ENCODE measurements at places on chromosomes 11 and 22.

- no peak for DNase-seq
Measured at GRCh38 chr22:29089507-29089906, 16.7 kb downstream of the KREMEN1 start.

DNA sequence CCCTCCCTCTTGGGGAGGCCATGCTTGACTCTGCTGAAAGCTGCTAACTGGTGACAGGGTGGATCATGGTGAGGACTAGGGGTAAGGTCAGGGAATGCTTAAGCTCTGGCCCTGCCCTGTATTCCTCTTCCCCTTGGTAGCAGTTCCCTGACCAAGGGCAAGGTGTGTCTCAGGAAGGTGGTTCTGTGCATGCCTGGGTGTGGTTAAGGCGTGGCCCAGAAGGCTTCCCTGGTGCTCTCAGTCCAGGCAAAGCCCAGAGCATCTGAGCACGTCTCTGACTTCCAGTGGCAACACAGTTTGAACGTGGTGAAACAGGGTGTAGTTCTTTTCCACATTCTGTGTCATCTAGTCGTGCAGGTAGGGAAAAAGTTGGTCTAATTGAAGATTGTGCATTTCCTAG lies 53.1 kb upstream of the HORMAD2 start:
- DNase-seq, result no peak

GRCh38 chr11:60566776-60567175 lies 51.6 kb downstream of the MS4A13 start:
- DNase-seq, result no peak

DNA sequence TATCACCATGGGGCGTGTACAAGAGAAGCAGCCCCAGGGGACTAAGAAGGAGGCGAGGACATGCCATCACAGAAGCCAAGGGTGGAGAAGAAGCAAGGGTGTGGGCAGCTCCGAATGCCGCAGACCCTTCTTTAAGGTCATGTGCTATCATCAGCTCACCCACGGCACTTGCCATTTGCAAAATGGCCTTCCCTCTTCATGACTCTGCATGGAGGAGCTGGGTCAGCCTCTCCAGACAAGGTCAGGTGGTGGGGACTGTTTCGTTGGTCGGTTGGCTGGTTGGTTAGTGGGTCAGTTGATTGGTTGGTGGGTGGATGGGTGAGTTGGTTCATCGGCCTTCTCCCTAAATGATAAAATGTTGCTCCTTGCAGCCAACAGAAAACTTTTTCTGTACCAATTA lies 622.5 kb downstream of the TBC1D22A start:
- no peak for DNase-seq

- DNase-seq, result peak; percentile 29
Measured at GRCh38 chr11:47399860-47400767, 8.3 kb upstream of the SLC39A13 start.

DNA sequence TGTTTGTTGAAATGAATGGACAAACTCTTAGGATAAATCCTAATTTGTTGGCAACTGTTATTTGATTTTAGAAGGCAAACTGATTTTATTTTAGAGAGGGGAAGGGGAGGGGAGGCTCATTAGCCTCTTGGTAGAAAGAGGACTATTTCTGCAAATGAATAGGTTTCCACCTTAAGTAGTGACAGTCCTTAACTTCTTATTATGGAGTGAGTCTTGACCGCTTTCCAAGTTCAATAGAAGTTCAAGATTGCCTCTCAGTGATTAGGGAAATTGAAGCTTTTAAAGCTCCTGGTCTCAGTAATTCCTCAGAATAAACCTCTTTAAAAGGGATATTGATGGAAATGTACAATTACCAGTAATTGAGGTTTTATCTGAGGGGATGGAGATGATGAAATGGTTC lies 55.7 kb downstream of the PANX1 start:
- DNase-seq, result no peak

DNA sequence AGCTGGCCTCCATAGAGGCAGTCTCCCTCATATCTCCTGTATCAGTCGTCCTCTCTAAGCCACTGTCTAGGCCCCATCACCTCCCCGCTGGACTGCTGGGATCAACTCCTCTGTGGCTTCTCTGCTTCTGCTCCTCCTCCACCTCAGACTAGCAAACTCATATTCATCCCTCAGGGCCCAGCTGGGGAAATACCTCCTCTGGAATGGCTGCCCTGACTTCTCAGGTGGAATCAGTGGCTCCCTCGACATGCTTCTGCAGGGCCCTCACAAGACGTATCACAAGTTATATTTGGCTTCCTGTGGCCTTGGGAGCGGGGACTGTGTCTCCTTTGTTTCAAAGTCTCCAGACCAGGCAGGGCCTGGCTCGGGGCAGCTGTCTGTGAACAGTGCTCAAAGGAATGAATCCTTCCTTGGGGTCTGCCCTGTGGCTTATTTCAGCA lies 10.0 kb downstream of the SLC29A2 start:
- DNase-seq, result no peak

- DNase-seq, result no peak
Measured at GRCh38 chr22:19419464-19420178, 11.9 kb downstream of the HIRA start.

- DNase-seq, result no peak
Measured at GRCh38 chr22:24413271-24413670, 14.1 kb upstream of the ADORA2A start.

- no peak for DNase-seq
Measured at GRCh38 chr11:106278391-106278790, 200.9 kb downstream of the AASDHPPT start.

GRCh38 chr11:10162222-10162621 lies 131.8 kb downstream of the SBF2 start:
- DNase-seq, result no peak

- DNase-seq, result no peak
Measured at GRCh38 chr11:132909021-132909606, 623.2 kb downstream of the OPCML start.

DNA sequence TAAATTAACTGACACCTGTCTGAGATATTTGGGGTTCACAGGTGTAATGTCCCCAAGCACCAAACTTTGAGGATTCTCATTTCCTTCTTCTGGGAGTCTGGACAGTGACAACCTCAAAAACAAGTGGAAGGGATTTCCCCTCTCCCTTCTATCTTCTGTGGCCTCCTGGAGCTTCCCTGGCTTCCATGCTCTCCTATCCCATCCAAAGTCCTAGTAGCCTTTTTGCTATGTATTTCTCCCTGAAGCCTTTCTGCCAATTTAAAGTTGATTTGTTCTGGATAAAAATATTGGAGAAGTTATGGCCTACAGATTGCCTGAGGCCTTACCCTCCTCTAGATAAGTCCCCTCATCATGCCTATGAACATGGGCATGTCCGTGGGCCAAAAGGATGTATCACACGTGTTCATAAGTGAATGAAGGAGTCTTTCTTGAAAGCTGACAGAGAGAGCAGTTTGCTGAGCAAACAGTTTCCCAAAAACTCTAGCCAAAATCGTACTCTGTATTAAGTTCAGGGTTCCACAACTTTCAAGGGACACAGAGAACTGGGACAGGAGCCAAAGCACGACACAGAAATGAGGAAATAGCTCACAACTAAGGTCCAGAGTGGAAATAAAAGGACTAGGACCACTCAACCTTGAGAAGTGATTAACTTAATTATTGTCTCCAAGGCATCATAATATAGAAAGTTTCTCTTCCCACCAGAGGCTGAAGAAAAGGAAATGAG lies 6.7 kb downstream of the HEPACAM start:
- DNase-seq, result no peak

DNA sequence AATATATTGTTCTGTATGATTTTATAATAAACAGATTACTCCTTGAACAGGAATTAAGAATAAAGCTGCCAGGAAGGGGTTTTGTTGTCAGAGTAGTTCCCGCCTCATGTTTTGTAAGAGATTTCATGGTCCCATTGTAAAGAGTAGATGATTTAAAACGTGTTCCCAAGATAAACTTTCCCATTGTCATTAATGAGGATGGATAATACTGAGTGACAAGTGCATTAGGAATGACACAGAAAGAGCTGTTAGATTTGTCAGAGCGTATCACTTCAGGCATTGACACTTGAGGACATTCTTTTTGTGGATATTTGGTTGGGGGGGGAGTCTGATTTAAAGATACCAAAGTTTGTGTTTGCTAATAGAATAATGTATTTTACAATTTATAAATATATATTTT lies 147.0 kb downstream of the PAX6 start:
- no peak for DNase-seq

- no peak for DNase-seq
Measured at GRCh38 chr11:131796541-131796940, 426.1 kb downstream of the NTM start.

DNA sequence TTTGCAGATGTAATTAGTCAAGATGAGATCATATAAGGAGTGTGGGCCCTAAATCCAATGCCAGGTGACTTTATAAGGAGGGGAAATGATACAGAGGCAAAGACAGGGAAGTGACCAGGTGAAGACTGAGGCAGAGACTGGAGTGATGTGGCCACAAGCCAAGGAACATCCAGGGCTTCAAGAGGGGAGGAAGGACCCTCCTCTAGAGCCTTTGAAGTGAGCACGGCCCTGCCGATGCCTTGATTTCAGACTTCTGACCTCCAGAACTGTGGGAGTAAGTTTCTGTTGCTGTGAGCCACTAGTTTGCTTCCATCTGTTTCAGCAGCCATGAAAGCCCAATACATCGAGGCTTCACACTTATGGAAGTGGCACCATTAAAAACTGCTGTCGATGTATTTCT lies 78.7 kb downstream of the SHANK2 start:
- no peak for DNase-seq

DNA sequence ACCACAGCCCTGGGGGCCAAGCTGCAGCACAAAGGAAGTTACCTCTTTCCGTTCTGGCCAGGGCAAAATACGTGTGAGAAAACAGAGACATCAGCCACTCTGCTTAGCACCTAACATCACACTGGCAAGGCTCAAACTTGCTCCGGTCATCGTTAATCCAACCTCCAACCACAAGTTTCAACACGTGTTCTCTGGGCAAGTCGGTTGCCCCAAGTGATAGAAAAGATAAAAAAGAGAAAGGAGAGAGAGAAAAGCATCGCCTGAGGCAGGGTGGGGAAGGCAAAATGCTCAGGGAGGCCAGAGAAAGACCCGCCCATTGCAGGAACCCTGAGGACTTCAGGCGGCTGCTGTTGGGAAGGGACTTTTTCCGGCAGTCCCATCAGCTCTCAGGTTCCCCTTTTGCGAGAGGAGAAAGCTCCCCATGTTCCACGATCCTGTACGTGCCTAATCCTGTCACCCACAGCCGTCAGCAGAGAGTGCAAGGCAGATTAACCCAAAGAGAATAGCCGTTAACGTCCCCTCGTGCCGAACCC lies 18.5 kb upstream of the B4GALNT4 start:
- no peak for DNase-seq

DNA sequence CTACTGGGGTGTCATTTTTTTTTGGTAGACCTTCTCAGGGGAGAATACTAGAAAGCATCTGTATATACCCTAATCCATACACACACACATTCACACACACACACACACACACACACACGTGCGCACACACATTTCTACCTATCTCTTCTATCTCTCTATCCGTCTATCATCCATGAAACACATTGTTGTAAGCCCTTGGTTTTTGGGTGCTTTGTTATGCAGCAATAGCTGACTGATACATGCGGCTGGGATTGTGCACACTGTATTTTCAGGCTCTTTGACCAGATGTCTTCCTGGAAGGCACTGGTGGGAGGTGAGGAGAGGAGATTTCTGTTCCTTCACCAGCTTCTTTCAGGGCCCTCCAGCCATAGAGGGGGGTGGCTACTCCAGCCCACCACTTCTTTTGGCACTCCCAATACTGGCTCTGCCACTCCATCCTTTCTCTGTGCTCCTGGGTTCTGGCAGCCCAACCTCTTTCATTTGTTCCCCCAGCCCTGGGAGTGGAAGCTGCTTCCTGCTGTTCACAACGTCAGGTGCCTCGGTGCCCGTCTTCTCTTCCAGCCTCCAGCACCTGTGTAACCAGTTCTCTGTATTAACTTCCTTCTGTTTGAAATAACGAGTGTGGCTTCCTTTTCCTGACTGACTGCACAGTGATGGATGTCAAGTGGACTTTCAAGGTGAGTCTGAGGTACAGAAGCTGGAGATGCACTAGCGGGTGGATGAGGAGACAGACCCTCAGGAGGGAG lies 12.4 kb upstream of the MUC2 start:
- DNase-seq, result no peak

All from CD8-positive, alpha-beta T cell (primary cell).